ENCODE measurements at places on chromosomes 12 and 14.

DNA sequence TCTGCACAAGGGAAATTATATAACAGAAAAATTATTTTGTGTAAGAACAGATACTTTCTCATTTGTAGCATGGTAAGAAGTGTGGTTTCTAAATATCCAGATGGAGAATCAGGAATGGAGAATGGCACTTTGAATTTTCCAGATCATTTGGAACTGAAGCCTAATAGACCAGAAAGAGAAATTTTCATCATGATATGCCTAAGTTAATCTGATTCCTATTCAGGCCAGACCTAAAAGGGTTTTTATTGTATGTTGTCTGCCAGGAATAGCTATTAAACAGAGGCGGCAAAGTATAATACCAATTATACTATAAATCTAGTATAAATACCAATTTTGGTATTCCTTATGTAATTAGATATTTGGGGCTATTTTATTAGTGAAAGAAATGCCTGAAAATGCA lies 382.7 kb upstream of the FAR2 start:
- DNase-seq = no peak

DNA sequence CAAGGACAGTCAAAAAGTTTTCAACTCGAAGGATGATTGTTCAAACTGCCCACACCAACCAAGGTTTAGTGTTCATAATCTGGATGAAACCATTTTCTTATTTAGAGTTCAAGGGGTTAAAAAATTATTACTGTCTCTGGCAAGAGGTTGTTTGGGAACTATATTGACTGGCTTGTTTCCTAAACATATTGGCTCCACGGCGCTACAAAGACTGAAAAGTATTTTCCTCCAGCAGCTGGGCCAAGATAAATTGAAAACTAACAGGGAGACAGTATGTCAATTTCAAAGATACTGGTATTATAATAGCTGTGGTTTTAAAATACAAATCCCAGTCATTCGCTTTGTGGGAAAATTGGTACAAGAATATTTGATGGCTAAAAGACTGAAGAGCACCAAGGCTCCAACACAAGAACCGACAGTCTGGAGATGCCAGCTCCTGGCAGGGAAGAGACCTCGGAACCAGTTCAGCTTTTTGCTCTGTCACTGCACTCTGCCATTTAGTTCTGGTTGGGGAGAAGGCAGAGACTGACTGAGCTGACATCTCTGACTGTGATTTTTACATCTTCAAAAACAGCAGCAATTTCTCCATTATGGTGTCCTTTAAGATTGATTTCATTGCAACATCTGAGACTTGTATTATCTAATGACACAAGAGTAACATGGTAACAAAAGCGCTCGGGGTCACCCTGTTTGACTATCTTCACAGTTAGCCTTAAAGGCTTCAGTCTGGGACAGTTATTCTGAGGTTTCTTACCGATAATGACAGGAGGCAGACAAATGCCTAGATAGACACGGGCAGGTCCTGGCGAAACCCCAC lies 62.0 kb downstream of the ST8SIA1 start:
- DNase-seq = no peak

DNA sequence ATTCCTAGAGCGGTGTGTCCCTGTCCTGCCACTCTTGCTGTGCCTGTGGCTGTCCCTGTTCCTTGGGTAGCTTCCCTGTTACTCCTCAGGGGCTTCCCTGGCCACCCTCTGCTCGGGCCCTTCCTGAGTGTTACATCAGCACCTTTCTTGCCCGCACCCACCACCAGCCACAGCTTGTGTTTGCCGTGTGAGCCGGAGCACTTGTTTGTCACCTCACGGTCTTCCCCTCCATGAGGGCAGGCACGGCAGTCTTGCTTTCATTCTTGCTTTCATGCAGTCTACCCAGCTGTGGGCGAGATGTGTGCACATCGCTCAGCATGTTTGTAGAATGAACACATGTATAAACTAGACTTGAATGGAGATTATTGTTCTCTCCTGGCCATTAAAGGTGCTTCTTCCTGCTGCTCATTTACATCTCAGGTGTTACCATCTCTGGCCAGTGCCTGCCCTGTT lies 42.0 kb downstream of the TRAF3 start:
- no peak for DNase-seq

DNA sequence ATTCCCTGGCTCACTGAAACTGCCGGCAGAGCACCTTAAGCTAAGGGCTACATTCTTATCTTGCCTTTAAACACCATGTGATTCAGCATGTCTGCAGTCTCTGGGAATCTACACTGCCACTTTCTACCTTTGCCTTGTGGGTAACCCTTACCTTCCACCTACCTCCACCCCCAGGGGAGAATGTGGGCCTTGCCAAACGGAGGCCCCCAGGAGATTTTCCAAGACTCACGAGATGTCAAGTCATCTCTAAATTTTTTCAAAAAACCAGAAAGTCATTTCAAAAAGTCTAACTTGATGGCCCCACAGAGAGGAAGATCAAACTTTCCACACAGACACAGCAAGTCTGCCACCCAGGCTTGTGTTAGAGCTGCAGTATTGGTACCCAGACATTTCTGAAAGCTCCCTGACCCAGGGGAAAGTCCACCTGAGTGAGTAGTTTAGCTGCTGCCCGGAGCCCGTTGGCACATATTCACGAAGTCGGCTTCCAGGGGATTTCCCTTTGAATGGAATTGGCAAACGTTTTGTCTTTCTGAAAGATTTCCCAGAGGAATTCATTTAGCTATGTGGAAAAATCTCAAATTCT lies 4.7 kb upstream of the PSMA6 start:
- no peak for DNase-seq

GRCh38 chr12:3752096-3752709 lies 706 bp downstream of the CRACR2A start:
- DNase-seq = peak; percentile 31

- no peak for DNase-seq
Observed at GRCh38 chr12:65948320-65949008, 124.2 kb downstream of the HMGA2 start.

DNA sequence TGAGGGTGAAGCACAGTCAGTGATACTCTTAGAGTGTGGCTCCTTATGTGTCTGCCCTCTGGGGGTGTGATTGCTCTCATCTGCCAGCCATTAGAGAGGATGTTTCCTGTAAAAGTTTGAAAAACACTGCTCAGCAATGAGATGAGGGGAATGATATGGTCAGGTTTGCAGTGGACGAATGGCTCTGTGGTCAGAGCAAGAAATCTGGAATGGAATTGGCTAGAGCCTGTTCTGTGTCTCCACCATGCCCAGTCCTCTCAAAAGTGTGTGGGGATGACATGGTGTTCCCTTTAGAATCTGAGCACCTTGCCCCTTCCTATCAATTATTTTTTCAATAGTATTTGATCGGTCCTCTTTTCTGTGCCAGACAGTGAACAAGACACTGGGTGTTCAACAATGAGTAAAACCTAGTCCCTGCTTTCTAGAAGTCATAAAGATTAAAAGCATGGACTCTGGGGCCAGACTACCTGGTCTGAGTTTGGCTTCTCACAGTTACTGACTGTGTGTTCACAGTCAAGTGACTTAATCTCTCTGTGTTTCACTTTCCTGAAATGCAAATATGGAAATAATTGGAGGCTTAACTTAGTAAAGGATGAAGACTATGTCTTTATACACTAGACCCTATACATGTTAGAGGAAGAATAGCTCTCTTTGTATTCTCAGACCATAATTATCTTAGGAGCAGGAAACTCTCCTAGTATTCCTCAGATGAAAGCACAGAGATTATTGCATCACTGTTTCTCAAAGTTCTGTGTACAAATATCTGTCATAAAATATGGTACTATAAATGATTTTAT lies 1.6 kb downstream of the ACSS3 start:
- DNase-seq = no peak

DNA sequence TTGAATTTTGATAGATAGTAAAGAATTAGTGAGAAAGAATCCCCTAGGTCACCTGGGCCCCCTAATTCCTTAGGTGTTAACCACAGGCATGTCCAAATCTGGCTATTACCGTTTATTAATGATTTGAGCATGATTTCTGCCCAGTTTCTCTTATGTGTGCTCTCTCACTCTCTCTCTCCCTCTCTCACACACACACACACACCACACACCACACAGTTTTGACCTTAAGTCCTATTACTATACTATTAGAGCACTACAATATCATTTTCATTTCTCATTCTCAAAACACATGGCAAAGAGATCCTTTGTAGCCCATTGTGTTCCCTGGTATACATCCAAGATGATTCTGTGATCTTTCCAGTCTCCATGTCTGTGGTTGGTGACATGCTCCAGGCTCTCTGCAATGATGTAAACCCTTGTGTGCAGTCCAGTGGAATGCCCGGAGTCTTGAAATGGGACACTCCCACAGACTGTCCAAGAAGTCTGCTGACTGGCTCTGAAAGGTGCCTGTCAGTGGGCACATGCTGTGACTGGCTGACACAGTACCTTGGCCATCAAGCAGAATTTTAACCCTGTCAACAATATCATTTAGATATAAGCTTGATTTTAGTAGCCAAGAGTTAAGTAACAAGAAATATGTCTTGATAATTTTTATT lies 96.2 kb downstream of the FIGNL2 start:
- DNase-seq = no peak

- no peak for DNase-seq
Observed at GRCh38 chr14:72965249-72965648, 39.0 kb downstream of the DCAF4 start.

GRCh38 chr14:81727218-81727617 lies 193.6 kb upstream of the SEL1L start:
- no peak for DNase-seq

DNA sequence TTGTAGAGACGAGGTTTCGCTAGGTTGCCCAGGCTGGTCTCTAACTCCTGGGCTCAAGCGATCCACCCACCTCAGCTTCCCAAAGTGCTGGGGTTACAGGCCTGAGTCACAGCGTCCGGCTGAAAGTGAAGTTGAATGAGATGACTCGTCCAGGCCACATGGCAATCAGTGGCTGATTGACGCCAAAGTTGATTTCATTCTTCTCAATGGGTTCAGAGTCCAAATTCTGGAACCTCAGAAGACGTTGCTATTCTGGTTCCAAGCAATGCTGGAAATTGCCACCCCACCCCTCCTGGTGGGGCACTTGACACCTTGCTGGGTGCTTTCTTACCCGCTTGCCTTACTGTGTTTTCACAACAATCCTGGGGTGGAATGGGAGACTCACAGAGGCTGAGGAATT lies 14.9 kb downstream of the ABCB9 start:
- DNase-seq = no peak

DNA sequence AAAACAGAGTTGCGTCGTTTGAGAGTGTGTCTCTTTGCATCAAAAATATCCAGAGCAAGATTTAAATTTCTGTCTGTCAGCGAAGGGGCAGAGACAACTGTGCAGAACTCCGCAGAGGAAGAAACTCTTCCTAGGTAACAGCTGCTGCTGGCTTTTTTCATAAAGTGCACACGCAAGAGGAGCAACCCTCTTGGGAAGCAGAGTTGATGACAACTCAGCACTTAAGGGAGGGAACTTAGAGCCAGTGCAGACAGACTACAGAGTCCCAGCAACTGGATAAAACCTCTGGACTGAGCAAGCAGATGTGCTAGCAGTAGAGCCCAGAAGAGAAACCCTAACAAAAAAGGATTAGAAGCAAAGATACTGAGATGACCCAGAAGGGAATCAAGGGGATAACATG lies 337.1 kb downstream of the PCNX1 start:
- DNase-seq = no peak

DNA sequence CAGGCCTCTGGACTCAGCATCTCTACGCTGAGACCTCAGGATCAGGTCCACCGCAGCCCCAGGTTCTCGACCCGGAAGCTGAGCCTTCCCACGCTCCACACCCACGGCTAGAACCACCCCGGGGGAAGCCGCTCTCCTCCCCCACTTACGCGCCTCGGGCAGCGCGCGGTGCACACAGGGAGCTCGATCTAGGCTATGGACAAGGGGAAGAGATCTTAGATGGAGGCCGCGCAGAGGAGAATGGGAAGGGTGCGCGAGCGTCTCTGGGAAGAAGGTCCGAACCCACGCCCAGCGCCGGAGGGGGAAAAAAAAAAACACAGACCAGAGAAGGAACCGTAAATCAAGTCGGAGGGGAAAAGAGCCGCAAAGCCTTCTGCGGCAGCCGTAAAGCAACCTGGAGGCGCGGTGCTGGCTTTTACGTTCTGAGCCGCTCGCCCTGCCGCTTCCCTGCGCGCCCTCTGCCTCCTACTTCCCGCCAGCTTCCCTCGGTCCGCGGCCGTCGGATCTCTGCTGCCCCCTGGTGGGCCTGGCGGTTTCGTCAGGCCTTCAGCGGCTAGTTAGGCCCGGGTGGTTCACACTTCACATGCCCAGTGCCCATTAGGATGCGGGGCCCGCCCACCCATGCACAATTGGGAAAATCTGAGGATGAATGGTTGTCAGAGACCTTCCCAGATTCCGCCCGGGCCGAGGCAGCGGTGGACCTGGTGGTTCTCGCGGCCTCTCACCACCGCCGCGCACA lies at the start of gene RAD52:
TSS of gene RAD52 (minus strand) at position 242 of the 739 bp plus-strand sequence. CDS start 16,636 bp downstream, outside the sequence.
- peak; percentile 99 for DNase-seq

DNA sequence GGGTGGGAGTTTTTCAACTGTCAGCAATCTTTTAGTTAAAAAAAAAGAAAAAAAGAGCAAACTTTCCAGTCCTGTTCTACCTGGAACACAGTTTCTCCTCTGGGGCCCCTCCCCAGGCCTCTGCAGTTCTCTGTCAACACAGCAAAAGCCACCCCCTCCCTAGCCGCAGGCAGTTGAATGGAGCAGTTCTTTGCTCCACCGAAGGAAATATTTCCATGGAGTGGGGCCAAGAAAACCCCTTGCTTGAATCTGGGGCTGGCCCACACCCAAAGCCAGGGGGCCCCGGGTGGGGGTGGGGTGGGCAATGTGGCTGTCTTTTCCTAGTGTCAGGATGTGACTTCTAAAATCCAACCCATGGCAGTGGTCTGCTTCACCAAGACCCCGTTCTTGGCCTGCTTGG lies 5.0 kb upstream of the MEG3 start:
- no peak for DNase-seq

DNA sequence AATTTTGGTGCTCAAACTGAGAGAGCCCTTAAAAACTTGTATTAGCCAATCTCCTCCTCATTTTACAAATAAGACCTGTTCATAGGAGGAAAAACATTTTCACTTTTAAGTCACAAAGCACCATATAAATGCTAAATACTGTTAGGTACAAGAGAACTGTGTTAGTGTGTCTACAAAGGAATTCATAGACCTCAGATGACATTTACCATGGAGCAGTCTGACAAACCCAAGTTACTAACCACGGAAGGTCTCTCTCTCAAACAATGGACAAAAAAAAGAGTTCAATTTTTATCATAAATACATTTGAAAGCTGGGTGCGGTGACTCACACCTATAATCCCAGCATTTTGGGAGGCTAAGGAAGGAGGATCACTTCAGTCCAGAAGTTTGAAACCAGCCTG lies 10.0 kb downstream of the SBNO1 start:
- DNase-seq = no peak

- no peak for DNase-seq
Observed at GRCh38 chr12:77477907-77478533, 352.7 kb upstream of the NAV3 start.

- DNase-seq = no peak
Observed at GRCh38 chr14:63524537-63525155, 18.5 kb downstream of the PPP2R5E start.
